ENCODE measurements at places on chromosomes 11 and 22.

- DNase-seq = no peak
Measured at GRCh38 chr22:47381240-47381639, 618.8 kb downstream of the TBC1D22A start.

DNA sequence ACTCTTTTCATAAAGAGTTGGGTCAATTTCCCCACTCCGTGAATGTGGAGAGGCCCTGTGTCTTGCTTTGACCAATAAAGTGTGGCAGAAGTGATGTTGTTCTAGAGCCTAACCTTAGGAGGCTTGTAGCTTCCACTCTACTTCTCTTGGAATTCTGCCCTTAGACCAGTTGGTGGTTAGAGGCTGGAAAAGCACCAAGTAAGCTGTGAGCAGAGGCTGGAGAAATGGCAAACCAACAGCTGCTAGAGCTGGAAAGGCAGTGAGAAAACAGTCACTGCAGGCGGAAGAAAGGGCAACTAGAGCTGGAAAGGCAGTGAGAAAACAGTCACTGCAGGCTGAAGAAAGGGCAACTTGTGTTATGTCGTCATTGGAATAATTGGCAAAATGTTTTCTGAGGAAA, 29.8 kb upstream of the MSANTD2 start:
- DNase-seq = peak; percentile 56

DNA sequence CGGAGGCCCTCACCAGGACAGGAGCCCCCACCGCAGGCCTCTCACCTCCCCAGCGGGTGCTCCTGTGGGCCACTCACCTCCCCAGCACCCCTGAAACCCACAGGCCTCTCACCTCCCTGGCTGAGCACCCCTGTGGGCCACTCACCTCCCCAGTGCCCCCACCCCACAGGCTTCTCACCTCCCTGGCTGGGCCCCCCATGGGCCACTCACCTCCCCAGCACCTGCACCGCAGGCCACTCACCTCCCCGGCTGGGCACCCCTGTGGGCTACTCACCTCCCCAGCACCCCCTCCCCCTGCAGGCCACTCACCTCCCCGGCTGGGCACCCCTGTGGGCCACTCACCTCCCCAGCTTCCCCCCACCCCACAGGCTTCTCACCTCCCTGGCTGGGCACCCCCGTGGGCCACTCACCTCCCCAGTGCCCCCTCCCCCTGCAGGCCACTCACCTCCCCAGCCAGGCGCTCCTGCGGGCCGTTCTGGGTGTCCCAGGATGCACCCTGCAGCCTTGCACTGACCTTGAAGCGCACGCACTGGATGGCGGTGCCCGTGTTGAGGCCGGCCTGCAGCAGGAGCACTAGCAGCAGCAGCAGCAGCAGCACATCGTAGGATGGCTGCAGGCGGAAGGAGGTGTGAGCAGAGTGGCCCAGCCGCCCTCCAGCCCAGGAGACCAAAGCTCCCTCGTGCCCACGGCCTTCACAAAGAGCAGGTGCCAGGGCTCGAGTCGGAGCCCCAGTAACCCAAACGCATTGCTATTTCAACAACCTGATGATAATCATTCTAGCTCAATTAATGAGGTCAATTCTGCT, 5.7 kb upstream of the TTLL8 start:
- no peak for DNase-seq

- no peak for DNase-seq
Measured at GRCh38 chr11:121265586-121265985, 27.0 kb upstream of the SC5D start.

DNA sequence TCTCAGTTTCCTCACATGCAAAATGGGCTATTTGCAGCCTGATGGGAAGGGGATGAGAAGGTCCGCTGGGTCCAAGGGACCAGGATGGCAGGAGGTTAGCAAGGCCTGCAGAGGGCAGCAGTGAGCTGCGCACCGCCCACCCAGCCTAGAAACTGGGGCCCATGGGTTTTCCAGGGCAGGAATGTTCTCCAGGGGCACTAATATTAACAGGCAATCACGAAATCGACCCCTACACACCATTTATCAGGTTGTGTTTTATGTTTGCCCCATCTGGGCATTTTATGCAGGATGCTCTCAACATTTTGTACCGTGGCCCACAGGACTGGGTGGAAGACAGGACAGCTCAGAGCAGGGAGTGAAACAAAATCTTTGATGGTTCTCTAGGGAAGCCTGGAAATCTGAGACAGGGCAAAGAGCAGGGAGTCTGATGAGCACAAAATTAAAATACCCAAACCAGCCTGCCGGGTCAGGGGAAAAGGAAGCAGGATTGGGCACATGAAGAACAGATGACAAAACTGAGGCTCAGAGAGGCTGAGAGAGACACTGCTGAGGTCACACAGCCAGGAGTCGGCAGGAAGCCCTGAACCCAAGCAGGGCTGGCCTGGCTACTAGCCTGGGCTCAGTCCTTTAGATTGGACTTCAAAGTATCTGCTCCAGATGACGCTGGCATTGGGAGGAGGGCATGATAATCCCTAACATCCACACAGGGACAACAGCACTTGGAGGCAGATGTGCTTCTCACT, 1.6 kb upstream of the BCR start:
- peak; percentile 28 for DNase-seq

DNA sequence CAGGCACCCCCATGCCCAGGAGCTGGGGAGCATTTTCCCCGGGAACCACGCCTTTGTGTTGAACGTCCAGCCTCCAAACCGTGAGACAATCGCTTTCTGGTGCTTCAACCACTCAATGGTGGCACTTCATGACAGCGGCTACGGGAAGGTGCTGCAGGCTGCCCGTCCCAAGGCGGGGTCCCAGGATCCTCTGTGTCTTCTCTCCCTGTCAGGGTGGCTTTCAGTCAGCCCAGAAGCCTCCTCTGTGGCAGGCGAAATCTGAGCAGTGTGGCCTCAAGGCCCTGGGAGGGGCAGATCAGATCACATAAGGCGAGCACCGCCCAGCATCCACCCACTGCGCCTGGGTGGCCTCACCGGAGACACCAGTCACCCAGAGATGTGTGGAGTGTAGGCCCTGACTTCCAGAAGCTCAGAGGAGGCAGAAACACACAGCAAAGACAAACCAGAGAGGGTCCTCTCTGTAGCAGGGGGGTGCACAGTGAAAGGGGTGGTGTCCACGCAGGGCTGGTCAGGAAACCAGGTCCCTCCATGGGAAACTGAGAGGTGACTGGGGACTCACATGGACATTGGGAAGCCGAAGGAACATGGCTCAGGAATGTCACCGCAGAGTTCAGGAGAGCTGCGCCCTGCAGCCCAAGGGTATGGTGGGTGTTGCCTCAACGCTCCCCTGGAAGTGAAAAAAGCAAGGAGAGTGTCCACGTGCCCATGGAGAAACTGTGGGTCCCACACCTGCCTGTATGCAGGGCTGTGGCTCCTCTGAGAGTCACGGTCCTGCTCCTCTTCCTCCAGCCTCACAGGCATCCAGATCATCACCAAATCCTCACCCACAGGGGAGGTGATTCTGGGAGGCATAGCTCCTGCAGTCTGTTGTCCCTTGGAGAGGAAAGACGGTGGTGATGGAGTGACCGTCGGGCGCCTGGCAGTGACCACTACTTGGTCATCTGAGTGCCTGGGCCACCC, 1420.7 kb downstream of the TBC1D22A start:
- DNase-seq = no peak

DNA sequence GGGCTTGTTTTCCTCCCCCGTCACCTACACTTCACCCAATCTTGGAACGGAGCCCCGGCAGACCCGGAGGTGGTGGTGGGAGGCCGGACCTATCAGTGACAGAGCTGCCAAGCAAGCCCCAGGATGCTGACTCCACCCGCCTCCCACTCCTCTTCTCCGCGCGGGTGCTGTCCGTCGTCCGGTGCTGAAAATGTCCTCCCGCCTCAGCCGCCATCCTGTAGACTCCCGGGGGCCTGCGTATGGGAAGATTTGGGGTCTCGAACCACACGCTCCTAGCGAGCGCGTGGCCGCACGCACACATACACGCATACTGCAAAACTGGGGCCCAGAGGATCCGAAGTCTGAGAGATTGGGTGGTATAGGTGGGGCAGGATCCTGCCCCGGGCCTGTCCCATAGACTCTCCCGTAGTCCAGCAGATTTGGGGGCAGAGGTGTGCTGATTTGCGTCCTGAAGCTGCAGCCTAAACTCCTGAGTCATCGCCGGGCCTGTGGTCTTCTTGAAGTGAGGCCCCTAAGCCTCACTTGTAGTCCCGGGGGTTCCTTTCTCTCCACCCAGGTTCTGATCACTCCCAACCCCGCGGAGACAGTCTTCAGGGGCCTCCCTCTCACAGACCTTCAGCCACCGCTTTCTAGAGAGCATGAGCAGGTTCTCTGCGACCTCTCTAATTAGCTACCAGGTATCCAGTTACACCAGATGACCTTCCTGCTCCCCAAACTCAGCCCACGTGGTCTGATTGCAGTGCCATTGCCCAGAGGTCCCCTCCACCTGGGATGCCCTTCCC, 796 bp upstream of the YIF1A start:
- DNase-seq = no peak

GRCh38 chr11:20110908-20111669, 49.2 kb downstream of the DBX1 start:
- peak; percentile 71 for DNase-seq

DNA sequence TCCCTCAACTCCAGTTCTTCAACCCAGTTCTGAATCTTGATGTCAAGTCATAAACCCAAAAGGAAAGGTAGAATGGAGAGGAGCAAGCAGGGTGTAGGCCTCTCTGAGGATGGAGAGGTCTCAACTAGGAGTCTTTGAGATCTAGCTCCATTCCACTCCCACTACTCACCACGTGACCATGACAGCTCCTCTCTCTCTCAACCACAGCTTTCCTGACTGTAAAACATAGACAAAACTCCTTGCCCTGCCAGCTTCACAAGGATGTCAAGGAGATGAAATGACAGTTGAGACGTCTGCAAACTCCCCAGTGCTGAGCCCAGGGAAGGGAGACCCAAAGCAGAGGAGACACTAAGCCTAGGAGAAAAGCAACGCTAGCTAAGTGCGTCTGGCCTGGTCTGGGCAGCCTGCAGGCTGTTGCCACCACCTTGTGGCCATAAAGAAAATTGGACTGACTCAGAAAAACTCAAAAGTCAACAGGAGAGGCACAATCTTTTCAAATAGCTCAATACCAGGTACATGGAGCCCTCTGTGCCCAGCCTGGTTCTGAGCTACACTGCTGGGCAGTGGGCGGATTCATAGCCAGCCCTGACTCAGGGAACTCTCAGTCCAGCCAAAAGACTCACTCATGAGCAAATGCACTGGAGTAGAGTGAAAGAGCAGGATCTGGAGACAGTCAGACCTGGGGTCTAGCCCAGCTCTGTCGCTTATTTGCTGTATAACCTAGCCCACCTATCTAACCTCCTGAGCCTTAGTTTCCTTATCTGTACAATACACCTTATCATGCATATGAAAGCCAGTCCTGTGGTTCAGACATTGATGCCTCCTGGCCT, 3.4 kb downstream of the CLPB start:
- peak; percentile 42 for DNase-seq

Measured in H4 (cell line).